ENCODE measurements at places on chromosomes 5 and 9. TPM values are rescaled to one million over a fixed set of nuclear protein-coding genes. Genes with fewer than 3 reads are reported as not detected.

- no peak for DNase-seq
Observed at GRCh38 chr5:119343766-119344165, 12.1 kb upstream of the TNFAIP8 start.

GRCh38 chr5:9192266-9192665, 353.6 kb downstream of the SEMA5A start:
- DNase-seq = no peak

The SPATA31E1 gene
- total RNA-seq = not detected

DNA sequence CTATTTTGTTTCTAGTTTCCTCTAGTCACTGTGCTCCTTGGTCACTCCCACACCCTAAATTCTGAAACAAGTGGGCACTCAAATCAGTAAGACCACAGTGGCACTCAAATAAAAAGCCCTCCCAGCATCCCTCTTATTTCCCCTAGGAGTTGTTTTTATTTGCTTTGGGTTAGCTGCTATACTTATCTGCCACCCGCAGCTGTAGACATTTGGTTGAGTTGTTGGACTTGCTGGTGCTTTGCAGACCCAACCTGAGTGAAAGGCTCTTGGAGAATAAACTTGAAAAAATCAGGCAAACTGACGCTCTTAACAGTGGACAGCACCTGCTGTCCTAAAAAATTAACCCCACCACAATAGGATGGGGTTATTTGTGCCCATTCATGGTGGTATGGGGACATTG, 203.0 kb downstream of the SPATA31A6 start:
- no peak for DNase-seq

GRCh38 chr5:174844971-174845370, 120.6 kb downstream of the MSX2 start:
- DNase-seq = no peak

DNA sequence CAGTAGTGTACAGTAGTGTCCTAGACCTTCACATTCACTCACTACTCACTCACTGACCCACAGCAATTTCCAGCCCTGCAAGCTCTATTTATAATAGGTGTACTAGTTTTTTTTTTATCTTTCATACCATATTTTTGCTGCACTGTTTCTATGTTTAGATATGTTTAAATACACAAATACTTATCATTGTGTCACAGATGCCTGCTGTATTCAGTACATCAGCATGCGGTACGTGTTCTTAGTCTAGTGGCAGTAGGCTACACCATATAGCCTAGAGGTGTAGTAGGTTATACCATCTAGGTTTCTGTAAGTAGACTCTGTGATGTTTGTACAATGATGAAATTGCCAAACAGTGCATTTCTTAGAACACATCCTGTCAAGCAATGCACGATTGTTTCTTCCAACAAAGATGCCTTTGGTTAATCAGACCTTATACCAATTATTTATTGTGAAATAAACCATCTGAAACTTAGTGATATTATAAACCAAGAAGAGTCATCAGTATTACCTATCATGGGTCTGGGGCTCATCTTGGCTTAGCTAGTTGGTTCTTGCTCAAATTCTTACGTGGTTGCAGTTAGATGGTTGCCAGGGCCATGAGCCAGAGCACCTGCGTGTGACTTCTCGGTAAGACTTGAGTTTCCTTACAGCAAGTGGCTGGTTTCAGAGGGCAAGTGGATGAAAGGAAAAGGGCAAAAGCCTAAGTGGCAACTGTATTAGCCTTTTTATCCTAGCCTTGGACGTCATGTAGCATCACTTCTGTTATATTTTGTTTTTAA, 41.1 kb downstream of the ERBIN start:
- DNase-seq = no peak

The TRPM6 gene
- 2.6 TPM for total RNA-seq

DNA sequence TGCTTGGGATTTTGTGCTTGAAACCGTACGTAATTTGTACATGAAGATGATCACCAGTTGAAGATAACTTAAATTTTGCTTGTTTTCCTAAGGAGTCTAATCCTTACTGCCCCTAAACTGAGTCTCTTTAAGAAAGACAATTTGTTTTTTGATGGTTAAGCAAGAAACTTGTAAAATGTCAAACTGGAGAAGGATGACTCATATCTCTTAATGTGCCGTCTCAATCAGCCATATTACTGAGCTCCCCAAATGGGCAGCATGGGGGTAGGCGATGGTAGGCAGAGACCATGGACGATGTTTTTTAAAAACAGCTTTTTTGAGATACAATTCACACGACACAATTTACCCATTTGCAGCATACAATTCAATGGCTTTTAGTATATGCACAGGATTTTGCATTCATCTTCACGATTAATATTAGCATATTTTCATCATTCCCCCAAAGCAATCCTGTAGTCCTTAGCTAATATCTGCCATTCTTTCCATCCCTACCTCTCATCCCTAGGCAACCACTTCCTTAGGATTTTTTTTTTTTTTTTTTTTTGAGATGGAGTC, 14.3 kb downstream of the ARHGAP26 start:
- DNase-seq = no peak

- no peak for DNase-seq
Observed at GRCh38 chr9:14515571-14516198, 177.5 kb downstream of the ZDHHC21 start.

DNA sequence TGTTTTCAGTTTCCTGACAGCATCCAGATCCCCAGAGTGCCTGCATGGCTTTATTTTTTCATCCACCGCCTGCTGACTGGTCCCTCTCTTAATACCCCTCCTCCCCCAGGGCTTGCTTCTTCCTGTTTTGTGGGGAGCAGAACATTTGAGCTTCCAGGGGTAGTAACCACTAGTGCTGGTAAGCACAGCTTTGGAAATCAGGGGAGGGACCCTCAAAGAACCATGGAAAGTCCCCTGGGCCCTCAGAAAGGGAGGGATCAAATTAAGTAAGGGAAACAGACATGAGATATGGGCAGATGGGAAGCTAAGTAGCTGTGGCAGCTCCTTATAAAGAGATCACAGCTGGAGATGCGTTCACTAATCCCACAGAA, 26.8 kb downstream of the GRIA1 start:
- no peak for DNase-seq

The SHROOM1 gene
- total RNA-seq = 263 TPM

DNA sequence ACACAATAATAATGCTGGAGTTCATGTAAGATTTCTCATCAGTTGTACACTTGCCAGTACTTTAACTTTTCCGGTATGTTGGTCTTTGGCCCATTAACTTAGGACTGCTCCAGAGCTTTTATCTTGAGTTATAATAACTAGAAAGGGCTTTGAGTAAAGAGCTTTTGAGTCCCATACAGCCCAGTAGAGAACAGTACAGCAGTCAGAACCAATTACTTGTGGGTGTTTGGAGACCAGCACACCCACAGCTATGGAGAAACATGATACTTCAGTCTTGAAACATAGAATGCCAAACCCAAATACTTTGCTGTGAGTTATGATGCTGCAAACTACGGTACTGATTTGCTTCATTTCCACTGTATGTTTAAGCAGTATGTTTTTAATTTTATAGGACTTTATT, 374.3 kb downstream of the CCDC171 start:
- no peak for DNase-seq
